Stimulated activated CD4-positive, alpha-beta T cell treated with anti-CD3 and anti-CD28 coated beads, Interleukin-1b, Interleukin-23, amount 100 ng/mL, for 4 hours (primary cell): ENCODE measurements at places on chromosomes 12 and 14.

- no peak for DNase-seq
These were observed 83.7 kb downstream of the ST8SIA1 start for GRCh38 chr12:22250762-22251161.

GRCh38 chr12:87280356-87280755, 748.8 kb downstream of the C12orf50 start:
- DNase-seq, result no peak

DNA sequence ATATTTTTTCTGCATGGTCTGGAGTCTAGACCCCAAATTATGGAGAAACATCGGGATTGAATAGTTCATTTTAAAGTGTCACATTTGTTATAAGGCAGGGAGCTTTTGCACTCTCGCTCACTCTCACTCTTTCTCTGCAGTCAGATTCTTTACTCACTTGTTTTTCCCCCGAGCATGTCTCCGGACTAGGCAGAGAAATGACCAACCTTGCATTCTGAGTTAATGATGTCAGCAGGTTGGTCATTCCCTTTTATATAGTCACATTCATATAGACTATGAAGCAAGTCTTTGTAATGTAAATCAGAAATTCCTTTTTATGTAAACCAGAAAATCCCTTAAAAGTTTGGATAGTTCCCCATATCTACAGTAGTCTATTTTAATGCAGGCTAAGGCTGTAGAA, 4.1 kb downstream of the C12orf75 start:
- DNase-seq, result no peak

DNA sequence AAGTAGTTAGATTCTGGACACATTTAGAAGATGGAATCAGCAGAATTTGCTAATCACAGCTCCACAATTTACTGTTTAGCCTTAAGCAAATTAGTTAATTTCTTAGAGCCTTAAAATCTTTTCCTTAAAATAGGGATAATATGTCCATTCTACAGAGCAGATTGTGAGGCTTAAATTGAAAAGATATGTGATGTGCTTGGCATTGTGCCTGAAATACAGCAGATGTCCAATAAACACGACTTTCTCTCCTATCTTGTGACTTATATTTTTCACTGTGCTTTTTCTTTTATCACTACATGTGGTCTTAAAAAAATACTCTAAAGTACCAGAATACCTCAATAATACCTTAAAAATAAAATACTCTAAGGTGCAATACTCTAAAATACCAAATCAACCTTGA, 30.6 kb downstream of the CCER1 start:
- no peak for DNase-seq

DNA sequence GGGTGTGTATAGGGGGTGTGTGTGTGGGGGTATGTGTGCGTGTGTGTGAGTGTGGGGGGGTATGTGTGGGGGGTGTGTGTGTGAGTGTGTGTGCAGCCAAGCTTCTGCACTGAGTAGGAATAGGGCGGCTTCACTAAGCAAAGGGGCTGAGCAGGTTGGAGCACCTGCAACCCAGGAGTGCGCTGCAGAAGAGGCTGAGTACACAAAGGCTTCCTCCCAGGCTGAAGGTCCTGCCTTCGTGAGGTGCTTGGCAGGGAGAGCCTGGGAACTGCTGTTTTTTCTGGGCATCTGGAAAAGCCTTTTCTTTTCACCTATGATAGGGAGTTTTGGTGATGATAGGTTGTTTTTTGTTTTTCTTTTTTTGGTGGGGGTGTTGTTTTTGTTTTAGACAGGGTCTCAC, 6.0 kb upstream of the NUDT14 start:
- DNase-seq, result no peak

DNA sequence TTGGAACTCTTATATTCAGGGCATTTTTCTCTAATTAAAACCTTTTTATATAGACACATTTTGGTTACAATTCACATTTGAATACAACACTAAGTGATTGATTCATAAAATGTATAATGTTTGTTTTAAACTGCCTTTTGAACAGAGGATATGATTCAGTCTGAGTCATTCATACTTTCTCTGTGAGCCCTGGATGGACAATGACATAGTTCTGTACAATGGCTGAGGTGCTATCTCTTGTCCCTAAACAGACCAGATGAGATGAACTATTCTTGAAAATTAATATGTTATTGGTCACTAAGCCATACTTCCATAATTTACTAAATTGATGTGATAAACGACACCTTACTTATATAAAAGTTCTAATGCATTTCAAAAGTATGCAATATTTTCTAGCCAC, 199.7 kb upstream of the ATXN7L3B start:
- no peak for DNase-seq

DNA sequence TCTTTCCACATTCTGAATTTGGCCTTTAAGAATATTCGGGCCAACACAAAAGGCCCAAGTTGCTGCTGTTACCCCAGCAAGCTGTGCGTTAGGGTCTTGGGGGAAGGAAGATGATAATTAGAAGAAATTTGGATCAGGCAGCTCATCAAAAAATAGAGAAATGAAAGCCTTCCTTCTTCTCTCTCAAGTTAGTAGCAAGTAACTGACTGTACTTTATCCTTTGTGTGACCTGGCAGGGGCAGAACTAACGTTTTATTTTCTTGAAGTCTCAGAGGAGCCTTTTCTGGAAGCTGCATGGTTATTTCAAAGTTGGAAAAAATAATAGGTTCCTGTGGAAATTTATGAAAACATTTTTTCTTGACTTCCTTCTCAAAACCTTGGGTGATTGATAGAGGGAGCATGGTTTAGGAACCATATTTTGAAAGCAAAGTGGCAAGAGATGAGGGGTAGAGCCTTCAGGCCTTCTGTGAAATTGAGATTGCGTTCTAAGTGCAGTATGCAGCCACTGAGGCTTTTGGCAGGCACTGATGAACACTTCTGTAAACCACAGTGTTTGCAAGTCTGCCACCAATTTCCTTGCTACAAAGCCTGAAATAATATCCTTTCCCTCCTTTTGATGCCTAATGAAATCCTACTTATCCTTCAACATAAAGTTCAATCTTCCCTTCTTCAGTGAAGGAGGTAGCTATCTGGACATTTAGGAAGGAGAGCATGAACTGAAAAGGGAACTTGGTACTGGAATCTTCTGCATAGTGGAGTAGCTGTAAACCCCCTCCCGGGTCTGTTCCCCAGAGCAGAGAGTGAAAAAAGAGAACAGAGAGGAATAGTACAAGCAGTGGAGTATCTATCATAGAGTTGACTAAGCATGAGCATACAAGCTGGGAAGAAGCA, 123.2 kb downstream of the FGD4 start:
- no peak for DNase-seq

GRCh38 chr12:21697904-21698630, 40.4 kb upstream of the LDHB start:
- no peak for DNase-seq

GRCh38 chr14:81018684-81019083, 63.3 kb downstream of the TSHR start:
- no peak for DNase-seq

GRCh38 chr12:90826036-90826435, 128.9 kb downstream of the CCER1 start:
- no peak for DNase-seq

- DNase-seq, result no peak
These were observed 174.8 kb upstream of the CDKN3 start for GRCh38 chr14:54221971-54222370.

- DNase-seq, result no peak
These were observed 13.9 kb upstream of the HDAC7 start for GRCh38 chr12:47833591-47834012.

DNA sequence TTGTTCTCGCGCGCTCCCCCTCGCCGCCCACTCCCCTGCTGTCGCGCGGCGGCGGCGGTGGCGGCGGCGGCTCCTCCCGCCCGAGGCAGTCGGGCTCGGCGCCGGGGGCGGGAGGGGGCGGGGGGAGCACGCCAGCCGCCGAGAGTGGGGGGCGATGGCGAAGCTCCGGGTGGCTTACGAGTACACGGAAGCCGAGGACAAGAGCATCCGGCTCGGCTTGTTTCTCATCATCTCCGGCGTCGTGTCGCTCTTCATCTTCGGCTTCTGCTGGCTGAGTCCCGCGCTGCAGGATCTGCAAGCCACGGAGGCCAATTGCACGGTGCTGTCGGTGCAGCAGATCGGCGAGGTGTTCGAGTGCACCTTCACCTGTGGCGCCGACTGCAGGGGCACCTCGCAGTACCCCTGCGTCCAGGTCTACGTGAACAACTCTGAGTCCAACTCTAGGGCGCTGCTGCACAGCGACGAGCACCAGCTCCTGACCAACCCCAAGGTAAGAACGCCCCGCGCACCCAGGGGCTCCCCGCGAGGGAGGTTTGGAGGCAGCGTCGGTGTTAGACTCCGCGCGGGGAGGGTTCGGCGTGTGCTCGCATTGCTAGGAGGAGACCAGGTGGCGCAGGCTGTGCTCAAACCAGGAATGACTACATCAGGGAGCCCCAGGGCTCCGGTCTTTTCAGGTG, 629 bp downstream of the KCNMB4 start:
- peak; percentile 48 for DNase-seq

DNA sequence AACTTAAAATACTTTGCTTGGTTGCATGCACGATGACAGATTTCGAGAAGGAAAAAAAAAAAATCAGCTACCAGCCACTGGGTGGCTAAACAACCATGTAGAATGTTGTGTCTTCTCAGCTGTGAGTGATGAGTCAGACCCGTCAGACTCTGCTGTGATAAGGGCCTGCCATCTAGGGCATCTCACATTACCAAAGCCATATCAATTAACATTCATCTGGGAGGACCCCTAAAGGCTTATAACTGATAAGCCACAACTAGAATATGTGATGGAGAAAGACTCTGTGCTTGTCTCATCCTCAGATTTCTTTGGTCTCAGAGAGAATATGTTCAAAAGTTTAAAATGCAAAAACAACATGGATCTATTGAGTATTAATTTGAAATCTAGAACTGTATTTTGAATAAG, 111.5 kb downstream of the PAX9 start:
- no peak for DNase-seq

- no peak for DNase-seq
These were observed 181.1 kb downstream of the SLC15A5 start for GRCh38 chr12:16096273-16096849.

GRCh38 chr12:47111392-47111778, 31.6 kb upstream of the AMIGO2 start:
- no peak for DNase-seq

GRCh38 chr12:52419656-52420055, 13.5 kb upstream of the KRT82 start:
- no peak for DNase-seq

DNA sequence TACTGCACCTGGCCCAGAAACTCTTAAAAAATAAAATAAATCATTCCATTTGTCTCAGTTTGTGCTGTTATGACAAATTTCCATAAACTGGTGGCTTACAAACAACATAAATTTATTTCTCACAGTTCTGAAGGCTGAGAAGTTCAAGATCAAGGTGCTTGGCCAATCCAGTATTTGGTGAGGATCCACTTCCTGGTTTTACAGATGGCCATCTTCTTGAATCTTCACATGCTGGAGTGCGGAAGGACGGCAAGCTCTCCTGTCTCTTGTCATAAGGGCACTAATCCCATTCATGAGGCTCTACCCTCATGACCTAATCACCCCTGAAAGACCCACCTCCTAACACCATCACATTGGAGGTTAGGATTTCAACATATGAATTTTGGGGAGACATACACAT, 29.9 kb upstream of the MYBPC1 start:
- DNase-seq, result no peak

- no peak for DNase-seq
These were observed 36.4 kb downstream of the PDE3A start for GRCh38 chr12:20404576-20405346.

DNA sequence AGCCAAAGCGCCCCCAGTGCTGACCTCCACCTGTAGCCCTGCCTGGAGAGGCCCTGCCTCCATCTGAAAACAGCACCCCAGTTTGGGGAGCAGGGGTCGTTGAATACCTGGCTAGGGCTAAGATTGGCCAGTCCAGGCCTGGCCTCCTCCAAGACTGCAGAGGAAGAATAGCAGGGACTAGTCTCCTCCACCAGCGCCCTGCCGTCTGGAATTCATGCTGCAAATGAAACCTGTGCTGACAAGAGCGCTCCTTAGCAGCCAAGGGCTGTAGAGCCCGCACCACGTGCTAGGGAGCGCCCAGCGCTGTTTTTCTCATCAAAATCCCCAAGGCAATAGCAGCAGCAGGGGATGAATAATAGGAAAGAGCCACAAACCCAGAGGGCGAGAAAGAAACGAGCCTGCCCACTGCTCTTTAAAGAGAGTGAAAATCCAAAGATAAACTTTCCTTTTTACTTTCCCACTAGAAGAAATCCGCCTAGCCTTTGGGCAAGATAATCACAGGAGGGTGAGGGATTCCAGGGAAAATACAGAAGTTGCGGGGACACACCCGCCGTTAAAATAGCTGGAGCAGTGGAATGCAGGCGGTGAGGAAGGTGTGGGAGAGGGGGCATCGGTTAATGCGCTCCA, 3.3 kb downstream of the COL2A1 start:
- no peak for DNase-seq
